Fibroblast of skin of back (primary cell): ENCODE measurements at places on chromosomes 12 and 14.

DNA sequence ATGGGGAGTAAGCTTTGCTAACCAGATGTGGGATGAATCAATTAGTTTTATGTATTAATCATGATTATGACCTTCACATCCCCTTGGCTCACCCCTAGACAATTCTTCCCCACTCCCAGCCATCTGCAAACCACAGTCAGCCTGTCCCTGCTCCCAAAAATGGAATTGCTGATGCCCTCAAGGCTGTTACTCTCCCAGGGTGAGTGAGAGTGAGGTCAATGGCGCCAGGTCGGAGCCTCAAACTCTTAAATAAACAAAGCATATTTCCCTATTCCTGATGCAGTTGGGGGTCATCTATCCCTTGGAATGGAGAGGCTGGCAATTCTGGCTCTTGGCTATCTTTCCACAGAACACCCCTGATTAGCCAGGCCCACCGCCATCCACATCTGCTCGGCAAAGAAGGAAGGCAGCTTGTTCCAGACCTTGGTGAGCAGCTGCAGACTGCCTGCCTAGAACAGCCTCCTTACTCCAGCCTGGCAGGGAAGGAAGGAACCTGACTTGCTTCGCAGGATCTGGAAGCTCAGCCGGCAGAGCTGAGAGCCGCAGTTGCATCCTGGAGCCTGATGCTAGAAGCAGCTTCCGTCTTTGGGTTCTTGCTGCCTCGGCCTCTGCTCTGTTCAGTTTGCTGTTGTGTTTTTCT lies 57.0 kb downstream of the SMUG1 start:
- DNase-seq, result no peak

- no peak for DNase-seq
These were observed 20.3 kb downstream of the FIGNL2 start for GRCh38 chr12:51827925-51828818.

DNA sequence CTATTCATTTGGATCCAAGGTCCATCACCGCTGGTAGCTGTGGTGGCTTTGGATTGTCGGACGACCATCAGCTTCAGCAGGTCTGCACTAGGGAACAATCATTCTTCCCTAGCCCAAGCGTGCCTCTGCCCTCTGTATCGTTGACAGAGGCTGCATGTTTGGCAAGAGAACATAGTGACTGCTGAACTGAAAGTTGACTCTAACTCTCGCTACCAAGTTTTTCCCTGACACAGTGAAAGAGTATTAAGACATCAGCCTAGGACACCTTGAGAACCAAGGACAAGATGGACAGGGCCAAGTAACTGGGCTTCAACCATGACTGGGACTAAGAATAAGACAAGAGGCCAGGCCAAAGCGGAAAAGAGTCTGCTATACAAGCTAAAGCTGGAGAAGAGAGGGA lies 26.3 kb downstream of the TSHR start:
- DNase-seq, result no peak

- no peak for DNase-seq
These were observed 93.1 kb downstream of the DDHD1 start for GRCh38 chr14:53060046-53060445.

- no peak for DNase-seq
These were observed 41.6 kb downstream of the SMUG1 start for GRCh38 chr12:54147186-54147585.

- peak; percentile 50 for DNase-seq
These were observed 282 bp upstream of the IGFBP6 start for GRCh38 chr12:53097207-53097563.

DNA sequence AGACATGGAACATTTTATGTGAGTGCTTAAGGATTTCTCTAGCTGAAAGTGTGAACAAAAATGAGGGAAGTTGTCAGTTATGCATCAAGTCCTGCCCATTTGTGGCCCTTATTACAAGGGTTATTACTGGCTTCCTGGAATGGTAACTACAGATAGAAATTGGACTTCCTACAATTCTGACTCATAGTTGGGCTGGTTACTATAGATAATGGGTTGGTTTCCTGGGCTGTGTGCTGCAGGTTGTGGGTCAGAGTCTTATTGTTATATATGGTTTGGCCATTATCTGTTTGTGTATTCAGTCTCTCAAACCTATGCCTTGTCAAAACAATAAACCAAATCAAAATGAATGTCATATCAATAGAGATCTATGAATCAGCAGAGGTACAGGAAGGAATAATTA lies 313.7 kb downstream of the ADAMTS20 start:
- DNase-seq, result no peak

DNA sequence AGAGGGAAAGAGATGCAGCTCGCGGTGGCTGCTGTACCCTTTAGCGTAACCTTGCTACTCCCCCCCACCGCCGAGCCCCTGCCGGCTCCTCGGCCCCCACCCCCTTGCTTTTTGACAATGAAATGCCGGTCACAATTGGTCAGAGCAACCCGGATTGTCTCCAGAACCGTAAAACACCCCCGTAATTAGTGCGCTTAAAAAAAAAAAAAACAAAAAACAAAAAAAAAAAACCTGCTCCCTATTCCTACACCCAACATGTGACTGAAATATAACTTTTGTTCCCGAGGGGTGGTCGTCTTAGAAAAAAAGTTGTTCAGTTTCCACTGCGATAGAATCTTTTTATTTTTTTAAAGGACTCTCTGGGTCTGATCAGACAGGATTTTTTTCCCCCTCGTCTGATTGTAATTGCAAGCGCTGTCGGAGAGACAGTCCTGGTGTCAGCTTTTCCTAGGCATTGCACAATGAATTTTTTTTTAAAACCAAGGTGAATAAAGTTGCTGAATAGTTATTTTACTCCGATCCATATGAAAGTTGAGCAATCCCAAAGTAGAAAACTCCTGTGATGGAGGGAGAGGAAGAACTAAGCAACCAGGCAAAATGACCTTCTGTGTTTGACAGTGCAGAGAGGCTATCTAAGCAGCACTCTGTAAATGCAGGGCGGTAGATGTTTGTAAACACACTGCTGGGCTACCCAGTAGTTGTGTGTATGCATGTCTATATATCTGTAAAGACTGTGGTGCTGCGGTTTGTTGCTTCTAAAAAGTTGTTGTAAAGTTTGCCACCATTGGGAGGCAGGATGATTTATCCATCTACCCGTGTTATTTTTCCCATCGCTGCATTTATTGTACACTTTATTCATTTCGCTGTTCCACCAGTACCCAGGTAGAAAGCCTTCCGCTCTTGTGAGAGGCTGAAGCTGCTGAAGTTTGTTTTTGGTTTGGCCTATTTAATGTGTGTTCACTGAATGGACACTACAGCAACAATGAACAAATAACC lies 1.1 kb downstream of the ETV6 start:
- peak; percentile 53 for DNase-seq

- DNase-seq, result no peak
These were observed 82.2 kb downstream of the EML1 start for GRCh38 chr14:99875421-99875820.

GRCh38 chr14:106347291-106347778 lies 821.0 kb downstream of the TMEM121 start:
- DNase-seq, result no peak

DNA sequence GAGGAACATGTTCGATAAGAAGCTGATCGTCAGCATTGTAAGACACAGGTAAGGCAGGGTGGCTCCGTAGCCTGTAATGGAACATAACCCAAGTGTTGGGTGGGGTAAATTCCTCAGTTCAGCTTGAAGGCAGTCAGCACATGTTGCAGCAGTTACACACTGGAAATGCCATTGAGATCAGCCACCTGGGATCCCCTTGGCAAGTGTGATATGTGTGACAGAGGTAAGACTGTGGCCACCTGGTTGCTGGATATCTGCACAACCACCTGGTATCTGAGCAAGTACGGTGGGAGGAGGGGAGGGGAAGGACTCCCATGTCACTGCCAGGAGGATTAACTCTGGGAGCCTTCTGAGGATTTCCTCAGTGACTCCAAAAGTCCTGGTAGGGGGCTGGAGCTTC lies 158.0 kb upstream of the CAND1 start:
- DNase-seq, result no peak

- peak; percentile 98 for DNase-seq
These were observed 297.9 kb upstream of the AMIGO2 start for GRCh38 chr12:47377414-47378221.

DNA sequence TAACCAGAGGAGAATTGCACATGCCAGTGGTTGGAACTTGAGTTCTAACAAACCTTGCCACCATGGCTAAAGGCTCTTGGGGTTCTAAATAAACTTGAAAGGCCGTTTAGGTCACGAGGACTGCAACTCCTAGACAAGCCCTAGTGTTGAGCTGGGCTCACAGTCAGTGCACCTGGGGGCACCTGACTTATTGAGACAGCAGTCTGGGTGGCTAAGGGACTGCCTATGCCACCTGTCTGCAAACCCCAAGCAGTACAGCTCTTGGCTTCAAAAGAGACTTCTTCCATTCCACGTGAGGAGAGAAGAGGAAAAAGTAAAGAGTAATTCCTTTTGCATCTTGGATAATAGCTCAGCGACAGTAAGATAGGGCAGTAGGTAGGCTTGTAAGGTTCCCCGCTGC lies 765.6 kb upstream of the FOXG1 start:
- DNase-seq, result no peak

DNA sequence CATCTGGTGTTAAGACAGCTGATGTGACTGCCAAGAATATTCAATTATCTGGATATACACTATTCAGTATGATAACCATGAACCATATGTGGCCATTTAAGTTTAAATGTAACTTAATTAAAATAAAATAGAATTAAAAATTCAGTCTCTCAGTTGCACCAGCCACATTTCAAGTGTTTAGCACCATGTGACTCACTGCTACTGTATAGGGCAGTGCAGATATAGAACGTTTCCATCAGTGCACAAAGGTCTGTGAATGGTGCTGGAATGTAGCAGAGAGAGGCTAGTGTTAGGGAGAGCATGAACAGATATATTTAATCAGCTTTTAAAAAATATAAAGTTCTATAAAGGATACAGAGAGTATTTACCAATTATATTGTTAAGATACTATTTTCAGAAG lies 28.7 kb downstream of the ARID4A start:
- DNase-seq, result no peak

GRCh38 chr14:87935886-87936285 lies 57.1 kb downstream of the GALC start:
- DNase-seq, result no peak

DNA sequence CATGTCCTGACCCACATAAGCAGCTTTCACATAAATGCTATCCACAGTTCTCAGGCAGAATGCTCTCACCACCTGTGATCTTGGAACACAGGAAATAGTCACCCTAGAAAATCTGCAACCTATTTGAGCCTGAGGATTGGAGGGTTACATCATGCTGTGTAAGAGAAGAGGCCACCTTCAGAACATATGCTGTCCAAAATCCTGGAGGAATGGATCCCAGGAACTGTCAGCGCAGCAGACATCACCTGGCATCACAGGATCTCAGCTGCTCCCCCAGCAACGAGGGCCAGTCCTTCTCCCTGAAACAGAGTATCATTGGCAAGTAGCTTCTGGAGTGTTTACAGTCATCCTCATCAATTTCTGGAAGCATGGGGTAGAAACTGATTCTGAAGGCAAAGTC lies 63.2 kb upstream of the LTA4H start:
- no peak for DNase-seq

DNA sequence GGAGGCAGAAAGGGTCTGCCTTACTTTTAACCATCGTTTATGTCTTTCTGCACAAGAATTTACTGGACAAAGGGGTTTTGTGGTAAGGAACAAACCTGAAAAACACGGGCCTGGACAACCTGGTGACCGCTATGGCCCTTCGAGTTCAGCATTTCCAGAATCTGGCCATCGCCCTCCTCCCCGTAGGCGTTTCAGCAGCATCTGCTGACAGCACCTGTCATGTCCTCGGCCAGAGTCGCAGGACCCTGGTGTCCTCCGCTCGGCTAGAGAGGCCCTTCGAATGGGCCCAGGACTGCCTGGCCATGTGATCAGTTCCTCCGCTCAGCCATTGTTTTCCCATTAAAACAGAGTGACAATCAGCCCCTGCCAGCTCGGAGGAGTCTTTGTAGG lies 142.8 kb upstream of the FKBP4 start:
- DNase-seq, result no peak

DNA sequence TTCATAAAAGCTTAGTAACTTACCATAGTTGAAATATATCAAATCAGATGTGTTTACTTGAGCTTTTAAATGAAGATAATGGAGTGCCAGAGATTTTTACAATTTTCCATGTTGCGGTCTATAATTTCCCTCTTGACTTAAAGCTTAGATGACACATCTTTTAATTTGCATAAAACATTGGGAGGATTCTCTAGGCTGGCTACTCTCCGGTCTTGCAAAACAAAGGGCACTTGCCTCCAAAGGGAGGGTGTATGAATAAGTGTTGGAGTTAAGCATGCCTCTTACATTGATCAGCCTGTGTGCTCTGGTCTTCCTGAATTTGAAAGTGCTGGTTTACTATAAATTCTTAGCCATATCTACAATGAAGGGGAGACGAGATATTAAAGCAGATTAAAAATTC lies 336.4 kb upstream of the NAV3 start:
- DNase-seq, result no peak

DNA sequence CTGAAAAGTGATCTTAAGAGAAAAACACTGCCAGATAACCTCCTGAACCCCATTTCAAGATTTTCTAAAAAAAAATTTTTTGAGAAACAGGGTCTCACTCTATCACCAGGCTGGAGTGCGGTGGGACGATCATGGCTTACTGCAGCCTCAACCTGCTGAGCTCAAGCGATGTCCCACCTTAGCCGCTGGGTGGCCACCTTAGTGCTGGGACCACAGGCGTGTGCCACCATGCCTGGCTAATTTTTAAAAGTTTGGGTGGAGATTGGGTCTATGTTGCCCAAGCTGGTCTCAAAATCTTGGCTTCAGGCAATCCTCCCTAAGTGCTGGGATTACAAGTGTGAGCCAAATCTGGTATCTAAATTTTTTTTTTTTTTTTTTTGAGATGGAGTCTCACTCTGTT lies 3.4 kb downstream of the PNMA1 start:
- DNase-seq, result no peak

DNA sequence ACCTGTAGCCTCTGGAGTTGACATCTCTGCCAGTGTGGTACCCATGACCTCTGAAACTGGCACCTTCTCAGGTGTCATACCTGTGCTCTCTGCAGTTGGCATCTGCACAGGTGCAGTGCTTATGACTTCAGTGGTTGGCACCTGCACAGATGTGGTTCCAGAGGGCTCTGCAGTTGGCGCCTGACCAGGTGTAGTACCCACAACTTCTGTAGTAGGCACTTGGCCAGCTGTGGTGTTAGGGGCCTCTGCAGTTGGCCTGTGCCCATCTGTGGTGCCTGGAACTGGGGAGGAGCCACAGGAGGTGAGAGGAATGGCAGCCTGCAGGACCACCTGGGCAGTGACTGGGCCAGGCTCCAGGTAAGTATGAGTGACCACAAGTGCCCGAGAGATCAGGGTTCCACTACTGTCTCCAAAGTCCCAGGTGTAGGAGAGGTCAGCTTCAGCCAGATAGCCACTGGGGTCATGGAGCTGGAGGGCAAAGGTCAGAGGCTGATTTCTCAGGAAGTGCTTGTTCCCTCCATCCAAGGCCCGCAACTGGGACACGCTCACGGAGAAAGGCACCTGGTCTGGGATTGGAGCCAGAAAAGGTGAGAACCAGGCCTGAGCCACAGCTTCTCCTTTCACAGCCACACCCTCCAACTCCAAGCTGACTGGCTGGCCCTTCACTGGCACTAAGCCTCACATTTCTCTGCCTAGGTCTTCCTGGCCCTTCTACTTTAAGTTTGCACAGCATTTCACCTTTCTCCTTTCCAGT lies 8.6 kb downstream of the PMEL start:
- DNase-seq, result no peak

GRCh38 chr14:105312973-105313372 lies 1.6 kb upstream of the PACS2 start:
- no peak for DNase-seq
